Left lung (tissue), 14 donors: ENCODE measurements at places on chromosomes 3 and 15.
A peak's percentile ranks its signal among the peaks of the same experiment; 100 is the strongest.

DNA sequence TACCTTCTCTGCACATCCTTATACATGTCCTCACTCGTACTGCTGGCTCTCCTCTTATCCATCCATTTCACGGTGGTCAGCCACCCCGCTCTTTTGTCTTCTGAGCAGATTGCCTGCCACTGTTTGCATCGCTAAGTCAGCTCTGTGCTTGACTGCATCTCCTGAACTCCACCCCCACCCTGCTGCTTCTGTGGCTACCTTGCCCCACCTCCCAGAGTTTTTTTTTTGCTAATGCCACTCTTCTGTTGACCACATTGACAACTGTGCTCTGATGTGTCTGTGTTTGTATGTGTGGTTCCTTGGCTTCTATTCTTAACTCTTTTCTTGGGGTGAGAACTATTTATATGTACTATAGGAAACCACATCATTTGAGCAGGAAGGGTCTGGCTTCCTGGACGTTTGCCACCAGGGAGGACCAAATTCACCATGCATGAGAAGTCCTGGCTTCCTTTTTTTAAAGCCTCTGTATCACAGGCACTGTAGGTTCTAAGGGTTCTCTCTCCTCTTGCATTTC, 12.8 kb upstream of the MTMR10 start:
- no peak for DNase-seq

GRCh38 chr15:73386238-73386637, 17.5 kb upstream of the HCN4 start:
- DNase-seq = no peak

DNA sequence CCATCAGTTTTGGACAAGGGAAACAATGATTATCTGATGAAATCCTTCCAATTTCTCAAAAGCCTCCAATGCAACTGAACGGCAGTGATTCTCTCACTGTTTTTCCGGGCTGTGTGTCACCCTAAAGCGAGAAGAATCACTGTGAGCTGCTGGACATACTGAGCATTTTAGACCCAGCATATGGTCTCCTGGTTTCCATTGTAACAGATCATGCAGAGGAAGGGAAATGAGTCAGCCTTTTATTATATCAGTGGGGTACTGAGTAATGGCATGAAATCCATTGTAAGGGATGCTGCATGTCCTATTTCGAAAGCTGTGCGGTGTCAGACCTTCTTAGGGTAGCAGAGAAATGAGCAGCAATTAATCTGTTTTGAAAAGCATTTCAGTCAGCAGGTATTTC, 287.1 kb downstream of the IL5RA start:
- DNase-seq = no peak

DNA sequence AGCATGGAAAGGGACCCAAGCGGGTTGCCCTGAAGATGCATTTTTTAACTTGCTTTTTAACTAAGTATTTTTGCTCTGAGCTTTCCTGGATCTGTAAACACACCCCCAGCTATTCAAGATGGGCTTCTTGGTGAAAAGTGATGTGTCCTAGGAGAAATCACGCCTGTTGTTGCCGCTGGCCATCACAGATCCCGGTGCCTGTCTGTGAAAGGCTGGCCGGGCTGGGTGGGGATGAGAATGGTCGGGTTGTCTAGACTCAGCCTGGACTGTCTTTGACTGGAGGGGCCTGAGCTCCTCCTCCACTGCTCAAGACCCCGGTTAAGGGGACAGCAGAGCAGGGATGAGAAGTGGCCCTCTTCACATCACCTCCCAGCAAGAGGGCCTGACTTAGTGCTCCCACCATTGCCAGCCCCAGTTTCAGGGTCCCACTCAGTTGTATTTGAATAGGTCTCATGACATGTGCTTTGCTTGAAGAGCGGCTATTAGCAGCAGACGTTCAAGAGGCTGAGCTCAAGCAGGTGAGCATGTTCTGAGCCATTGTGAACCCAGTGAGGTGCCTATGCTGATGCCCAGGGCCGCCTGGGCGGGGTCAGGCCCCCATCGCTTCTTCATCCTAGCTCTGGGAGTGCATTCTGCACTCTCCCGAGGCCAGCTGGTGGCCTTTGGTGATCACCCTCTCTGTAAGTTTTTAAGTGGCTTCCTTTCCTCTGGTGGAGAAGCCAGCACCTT, 79.9 kb downstream of the IGF1R start:
- DNase-seq = peak; percentile 39

DNA sequence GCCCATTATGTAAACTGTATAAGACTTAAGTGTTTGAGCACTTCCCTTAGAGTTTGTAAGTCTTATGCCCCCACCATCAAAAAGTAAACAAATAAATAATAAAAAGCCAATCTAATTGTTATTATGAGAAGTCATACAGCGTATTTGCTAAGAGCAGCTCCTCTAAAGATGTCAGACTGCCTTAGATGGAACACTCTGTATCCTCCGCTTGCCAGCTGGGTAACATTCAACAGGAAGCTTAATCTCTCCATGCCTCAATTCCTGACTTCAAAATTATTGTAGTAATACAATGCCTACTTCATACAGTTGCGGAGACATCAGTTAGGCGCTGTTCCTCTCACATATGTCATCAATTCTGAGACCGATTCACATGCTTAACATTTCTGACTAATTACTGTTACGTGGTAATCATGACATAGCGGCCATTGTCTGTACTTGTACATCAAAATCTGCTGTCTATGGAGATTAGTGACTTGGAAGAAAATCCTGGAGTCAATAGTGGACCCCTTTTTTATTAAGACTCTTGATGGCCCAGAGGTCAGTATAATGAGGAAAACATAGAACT, 417.7 kb downstream of the LPP start:
- DNase-seq = no peak

DNA sequence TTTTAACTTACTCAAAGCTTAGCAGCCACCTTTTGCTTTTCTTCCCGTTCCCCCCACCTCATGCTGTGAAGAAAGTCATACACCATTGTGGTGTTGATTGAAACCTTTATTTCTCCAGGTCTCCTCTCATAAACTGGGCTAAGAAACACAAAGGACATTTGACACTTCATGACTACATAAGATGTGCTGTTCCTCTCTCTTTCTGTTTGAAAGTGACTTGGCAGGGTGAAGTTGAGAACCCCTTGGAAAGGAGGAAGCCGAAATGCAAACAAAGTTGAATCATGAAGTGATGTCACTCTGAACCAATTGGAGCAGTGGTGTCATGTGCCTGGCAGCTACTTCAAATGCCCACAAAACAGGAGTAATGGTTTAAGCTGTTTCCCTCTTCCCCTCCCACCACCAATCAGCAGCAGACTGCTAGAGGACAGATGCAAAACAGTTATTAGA, 174.7 kb downstream of the IGF1R start:
- no peak for DNase-seq

GRCh38 chr3:4107430-4107829, 195.7 kb upstream of the SETMAR start:
- DNase-seq = no peak

DNA sequence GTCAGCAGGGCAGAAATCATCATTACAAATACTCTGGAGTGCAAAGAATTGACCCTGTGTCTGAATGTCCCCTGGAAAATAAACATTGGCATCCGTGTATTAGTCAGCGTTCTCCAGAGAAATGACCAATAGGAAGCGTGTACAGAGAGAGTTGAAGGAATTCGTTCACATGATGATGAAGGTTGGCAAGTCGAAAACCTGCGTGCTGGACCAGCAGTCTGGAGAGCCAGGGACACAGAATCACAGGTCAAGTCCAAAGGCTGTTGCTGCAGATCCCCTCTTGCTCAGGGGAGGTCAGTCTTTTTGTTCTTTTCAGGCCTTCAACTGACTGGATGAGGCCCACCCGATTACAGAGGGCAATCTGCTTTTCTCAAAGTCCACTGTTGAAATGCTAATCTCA, 16.6 kb downstream of the GP9 start:
- no peak for DNase-seq

- DNase-seq = no peak
Observed at GRCh38 chr3:179113903-179114302, 34.3 kb upstream of the PIK3CA start.

- DNase-seq = no peak
Observed at GRCh38 chr3:58034738-58035523, 26.7 kb downstream of the FLNB start.

DNA sequence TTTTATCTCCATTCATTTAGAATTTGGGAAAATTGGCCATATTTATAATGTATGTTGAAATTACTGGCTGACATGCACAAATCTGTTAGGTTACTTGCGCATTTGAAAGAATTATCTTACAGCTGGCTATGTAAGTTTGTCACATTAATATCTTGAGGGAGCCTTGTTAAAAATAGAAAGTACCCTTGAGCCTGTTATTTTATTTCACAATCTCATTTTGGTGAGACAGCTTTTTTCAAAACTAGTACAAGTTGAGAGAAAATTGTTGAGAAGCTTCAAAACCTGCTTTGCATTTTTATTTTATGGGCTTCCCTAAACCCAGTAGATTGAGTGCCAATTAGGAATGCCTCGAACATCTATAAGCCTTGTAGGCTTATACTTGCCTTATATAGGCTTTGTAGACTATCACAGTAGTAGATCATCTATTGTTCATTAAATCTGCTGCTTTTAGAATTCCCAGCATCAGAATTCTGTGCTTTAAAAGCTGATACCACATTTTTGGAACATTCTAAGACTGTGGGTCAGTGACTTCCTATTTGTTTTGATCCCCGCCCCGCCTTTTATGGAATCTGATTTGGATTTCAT, 6.3 kb downstream of the IDH3A start:
- no peak for DNase-seq

DNA sequence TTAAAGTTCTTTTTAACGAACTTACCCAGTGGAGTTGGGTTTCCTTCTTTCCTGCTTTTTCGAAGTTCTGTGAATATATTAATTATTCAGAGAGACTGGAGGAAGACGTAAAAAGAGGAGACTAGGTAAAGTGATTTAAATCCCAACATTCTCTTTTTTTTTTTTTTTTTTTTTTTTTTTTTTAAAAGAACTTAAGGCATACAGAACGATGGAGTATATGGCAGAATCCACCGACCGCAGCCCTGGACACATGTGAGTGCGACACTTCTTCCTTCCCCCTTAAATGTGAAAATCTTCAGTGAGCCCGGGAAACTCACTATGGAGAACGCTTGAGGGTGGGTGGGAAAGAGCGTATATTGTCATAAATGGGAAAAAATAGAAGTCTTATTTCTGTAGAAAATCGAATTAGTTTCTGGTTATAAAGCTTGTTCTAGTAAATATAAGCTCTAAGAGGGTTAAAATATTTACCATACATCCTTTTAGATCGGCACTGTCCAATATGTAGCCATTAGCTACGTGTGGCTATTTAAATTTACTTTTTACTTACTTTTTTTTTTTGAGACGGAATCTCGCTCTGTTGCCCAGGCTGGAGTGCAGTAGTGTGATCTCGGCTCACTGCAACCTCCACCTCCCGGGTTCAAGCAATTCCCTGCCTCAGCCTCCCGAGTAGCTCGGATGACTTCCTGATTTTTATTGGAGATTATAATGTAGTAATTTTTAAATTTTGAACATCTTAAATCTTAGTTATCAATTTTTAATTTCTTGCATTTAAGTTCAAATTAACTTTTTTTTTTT, 892 bp downstream of the NMD3 start:
- DNase-seq = peak; percentile 38

- no peak for DNase-seq
Observed at GRCh38 chr15:51234176-51234927, 104.0 kb downstream of the CYP19A1 start.

DNA sequence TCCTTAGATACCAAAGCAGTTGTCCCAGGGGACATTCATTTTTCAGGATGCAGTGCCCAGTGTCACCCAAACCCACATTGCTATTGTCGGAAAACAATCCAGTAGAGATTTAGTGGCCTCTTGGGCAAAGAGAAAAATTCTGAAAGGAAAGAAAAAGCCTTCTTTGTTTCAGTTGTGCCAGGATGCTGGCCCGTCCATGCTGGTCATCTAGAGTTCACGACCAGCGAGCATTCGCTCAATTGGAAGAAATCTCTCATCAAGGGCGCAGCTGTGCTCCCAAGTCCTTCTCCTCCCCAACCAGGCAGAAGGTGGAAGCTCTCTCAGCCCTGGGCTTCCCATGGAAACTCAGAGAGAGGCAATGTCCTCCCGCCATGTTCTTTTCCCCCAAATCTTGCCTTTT, 123.7 kb downstream of the MTHFS start:
- DNase-seq = no peak

DNA sequence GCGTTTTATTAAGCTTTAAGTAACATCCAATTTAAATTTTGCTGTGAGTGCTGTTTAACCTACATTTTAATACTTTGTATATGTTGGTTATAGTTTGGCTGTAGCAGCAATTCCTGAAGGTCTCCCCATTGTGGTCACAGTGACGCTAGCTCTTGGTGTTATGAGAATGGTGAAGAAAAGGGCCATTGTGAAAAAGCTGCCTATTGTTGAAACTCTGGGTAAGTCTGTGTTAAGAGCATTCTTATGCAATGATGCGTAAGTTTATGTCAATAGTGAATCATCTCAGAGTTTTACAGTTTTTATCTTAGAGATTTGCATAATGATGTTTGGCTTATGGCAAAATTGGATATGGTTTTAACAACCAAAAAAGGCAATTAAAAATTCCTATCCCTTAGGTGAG, 62.7 kb downstream of the ASTE1 start:
- no peak for DNase-seq

- DNase-seq = no peak
Observed at GRCh38 chr3:194328942-194329582, 22.1 kb downstream of the CPN2 start.

DNA sequence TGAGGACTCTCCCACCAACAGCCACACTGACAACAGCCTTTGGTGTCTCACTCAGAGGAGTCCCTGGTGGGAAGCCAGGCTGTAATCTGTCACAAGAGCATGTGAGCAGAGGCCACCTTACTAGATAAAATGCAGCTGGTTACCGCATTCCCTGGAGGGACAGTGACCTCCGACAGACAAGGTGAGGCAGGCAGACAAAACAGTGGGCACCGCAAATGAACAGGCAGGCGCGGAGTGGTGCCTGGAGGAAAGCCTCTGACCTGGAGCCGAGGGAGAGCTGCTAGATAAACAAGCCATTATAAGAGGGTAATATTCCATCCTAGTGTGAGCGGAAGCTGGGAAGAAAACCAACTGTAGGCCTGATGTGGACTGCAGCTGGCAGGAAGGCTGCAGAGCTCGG, 736.4 kb downstream of the FHIT start:
- peak; percentile 8 for DNase-seq

- DNase-seq = no peak
Observed at GRCh38 chr3:184355261-184356040, 6.0 kb downstream of the CLCN2 start.

DNA sequence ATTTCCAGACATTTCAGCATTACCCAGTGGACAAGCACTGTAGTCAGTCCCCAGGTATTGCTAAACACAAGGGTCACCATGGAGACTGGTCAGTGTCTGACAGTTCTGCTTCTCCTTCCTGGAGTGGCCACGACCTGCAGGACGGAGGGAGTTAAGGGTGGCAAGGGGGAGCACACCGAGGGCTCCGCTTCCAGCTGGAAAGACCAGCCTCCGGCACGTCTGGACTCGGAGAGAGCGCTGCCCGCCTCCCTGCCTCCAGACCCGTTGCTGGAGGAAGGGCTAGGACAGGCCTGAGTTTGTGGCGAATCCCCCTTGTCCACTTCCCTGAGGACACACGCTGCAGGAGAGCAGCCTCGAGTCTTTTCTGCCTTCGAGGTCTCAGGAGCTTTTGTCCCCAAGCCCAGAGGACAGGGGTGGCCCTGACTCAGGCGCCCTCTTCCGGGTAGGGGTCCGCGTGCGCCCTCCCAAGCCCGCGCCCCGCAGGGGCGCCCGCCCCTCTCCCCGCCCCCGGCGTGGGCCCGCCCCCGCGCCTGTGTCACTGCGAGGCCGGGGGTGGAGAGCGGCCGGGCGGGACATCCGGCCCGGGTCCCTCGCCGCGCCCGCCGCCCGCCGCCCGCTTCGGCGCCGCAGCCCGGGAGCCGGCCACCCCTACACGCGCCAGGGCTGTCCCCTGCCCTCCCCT, at the start of gene CHST14:
TSS of gene CHST14 (plus strand) at position 562 of the 682 bp plus-strand sequence. CDS start 230 bp downstream, outside the sequence.
- DNase-seq = peak; percentile 83
